ENCODE measurements at places on chromosomes 2 and 18.

- no peak for DNase-seq
Measured at GRCh38 chr2:239956818-239957261, 68.3 kb downstream of the NDUFA10 start.

DNA sequence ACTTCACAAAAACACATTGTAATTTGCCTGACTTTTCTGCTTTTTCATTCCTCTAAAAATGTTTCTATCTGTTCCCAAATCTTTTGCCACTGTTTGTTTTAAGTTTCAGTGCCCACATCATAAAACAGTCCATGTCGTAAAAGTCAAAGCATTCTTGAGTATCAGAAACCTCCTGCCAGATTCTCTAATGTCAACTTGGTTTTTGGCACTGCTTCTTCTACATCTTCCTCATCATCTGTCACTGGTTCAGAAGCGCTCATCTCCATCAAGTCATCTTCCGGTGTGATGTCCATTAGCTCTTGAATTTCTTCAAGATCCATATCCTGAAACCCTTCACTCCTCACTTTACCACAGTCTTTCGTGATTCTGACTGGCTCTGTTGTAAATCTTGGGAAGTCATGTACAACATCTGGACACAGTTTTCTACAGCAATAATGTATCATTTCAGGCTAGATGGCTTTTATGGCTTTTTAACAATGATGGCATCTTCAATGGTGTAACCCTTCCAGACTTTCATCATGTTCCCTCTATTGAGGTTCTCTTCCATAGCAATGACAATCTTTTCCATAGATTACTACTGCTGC is 19.6 kb downstream of the CUL3 start:
- DNase-seq: no peak

GRCh38 chr2:17608251-17608650 is 67.8 kb downstream of the VSNL1 start:
- no peak for DNase-seq

DNA sequence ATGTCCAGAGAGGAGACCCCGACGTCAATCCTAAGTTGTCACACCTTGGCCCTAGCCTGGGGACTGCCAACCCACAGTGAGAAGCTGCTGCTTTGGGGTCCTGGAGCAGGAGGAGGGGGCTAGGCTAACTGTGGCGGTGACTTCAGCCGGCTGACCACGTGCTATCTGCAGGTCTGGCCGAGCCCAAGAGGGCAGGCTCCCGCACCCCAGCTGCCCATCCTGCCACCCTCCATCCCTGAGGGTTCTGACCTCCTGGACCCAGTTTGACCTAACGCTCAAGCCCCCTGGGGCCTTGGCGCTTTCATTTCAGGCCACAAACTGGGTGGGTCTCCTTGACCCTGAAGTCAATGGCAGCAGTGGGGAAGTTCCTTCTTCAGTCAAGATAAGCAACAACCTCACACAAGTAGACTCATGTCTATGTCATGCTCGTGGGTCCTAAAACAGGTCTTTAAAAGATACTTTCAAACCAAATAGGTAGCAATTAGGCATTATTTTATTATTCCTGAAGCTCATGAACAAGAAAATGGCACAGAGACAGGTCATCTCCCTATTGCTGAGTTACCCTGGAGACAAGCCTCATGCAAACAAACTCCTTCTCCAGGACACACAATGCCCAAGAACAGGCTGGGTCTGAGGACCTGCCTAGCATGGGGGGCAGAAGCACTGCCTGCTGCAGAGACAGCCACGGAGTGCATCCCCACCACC is 2.3 kb downstream of the HES6 start:
- no peak for DNase-seq

DNA sequence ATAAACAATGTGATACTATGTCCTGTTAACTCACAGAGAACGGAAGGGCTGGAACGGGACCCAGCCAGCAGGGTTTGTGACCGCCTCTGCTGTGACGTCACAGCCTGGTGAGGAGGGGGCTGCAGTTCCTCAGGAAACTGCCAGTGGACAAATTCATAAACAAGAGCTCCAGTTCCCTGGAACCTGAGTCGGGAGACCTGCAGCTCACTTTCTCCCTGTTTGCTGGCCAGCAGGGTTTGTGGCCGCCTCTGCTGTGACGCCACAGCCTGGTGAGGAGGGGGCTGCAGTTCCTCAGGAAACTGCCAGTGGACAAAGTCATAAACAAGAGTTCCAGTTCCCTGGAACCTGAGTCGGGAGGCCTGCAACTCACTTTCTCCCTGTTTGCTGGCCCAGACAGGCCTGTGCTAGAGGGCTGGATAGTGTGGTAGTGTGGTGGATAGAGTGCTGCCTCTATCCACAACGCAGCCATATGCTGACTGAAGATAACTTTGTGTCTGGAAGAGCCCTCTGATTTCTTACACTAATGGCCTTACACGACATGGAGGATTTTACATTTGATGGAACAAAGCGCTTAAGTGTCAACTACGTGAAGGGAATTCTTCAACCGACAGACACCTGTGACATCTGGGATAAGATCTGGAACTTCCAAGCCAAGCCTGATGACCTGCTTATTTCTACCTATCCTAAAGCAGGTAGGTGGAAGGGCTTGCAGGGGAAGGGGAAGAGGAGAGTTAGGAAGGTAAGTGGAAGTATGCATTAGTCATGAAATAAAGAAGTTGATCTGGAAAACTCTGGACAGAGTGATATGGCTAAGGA is at the start of gene SULT1C4:
Gene SULT1C4, plus strand, starts transcription at position 140 of the 816 bp plus-strand sequence. Its CDS starts 384 bp downstream, at position 524.
- no peak for DNase-seq

Data from CD4-positive, alpha-beta T cell treated with Interleukin-12 subunit alpha and Interleukin-12 subunit beta, for 1 hour (primary cell).